Fibroblast of skin of back (primary cell): ENCODE measurements at places on chromosomes 7 and 10.
A peak's percentile ranks its signal among the peaks of the same experiment; 100 is the strongest.

DNA sequence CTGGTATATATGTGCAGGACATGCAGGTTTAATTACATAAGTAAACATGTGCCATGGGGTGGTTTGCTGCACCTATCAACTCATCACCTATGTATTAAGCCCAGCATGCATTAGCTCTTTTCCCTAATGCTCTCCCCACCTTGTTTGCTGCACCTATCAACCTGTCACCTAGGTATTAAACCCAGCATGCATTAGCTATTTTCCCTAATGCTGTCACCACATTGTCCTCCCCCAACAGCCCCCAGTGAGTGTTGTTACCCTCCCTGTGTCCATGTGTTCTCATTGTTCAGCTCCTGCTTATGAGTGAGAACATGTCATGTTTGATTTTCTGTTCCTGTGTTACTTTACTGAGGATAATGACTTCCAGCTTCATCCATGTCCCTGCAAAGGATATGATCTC, 300.5 kb downstream of the ANKRD7 start:
- DNase-seq = no peak

DNA sequence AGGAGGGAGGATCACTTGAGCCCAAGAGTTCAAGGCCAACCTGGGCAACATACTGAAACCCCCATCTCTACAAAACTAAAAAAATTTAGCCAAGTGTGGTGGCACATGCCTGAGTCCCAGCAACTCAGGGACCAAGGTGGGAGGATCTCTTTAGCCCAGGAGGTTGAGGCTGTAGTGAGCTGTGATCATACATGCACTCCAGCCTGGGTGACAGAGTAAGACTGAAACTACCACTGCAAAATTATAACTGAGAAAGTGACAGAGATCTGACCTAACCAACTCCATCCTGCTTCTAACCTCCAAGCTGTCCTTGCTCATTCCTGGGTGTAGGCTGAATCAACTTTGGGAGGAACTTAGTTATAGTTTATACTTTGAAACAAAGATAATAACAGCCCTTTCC, 59.4 kb downstream of the HTR7 start:
- DNase-seq = no peak

DNA sequence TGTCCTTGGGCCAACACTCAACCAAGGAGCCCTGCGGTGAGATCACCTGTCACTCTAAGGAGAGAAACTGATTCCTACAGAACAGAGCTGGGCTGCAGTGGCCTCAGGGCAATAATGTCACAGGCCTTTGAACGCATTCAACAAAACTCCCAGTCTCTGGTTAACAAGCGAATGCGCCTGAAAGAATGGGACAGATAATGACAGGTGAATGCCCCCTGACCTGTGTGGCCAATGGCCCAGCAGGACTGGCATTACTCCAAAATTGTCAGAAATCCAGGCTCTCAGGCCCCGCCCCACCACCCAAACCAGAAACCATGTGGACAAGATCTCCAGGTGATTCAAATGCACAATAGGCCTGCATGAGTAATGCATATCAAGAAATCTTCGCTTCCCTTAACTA, 277.7 kb upstream of the KLF6 start:
- DNase-seq = no peak

DNA sequence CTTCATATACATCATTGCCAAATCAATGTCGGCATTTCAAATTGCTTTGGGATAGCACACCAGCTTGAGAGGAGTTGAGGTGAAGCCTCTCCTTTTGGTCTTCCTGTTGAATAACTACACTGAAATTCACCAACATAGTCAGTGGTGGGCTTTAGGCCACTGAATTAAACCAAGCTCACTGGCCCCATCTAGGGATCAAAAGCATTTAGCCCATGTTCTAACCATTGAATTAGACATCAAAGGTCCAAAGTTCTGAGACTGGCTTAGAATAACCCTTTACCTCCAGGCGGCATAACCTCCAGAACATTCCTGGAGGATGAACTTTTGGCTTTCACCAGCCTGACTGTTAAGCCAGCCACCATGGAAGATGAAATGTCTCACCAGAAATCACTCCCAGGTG, 54.6 kb downstream of the BPGM start:
- no peak for DNase-seq

GRCh38 chr10:124206616-124207015, 113.2 kb upstream of the CHST15 start:
- no peak for DNase-seq

DNA sequence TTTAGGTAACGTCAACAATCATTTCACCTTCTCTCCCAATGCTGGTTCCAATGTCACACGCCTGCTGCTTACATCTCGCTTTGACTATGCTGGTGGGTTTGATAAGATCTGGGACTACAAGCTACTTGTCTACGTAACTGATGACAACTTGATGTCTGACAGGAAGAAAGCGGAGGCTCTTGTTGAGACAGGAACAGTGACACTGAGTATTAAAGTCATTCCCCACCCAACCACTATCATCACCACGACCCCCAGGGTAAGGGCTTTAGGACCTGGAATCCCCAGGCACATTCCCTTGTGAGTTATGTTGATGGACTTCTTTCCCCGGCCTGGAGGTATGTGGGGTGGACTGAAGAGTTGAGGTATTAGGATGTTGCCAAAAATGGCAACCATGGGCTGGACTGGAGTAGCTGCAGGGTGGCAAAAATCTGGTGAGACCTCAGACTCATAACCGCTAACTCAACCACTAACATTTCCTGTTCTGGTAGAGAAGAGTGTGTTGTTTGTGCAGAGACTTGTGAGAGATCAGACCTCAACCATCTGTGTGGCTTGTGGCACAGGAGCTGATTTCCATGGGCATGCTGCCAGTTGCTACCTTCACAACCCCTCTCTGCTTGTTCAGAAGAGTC, 59.2 kb downstream of the CDHR3 start:
- DNase-seq = peak; percentile 58

DNA sequence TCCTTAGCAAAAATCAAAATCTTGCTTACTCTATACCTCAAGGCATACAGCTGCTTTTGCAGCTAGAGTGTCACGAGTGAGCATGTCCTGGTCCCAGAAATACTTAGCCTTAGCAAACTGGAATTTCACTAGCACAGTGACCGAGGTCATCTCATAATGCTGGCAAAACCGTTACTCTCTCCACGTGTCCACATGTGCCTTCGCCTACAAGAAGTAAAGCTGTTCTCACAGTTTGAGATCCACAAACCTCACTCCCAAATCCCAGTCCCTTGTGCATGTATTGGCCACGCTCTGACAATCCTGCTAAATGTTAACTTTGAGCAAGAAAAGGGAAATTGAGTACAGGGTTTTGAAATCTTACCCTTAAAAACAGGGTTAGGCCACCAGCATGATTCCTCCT, 111.0 kb upstream of the PLXDC2 start:
- DNase-seq = no peak

- no peak for DNase-seq
These were observed 166.3 kb downstream of the PTPRN2 start for GRCh38 chr7:158421361-158421760.

DNA sequence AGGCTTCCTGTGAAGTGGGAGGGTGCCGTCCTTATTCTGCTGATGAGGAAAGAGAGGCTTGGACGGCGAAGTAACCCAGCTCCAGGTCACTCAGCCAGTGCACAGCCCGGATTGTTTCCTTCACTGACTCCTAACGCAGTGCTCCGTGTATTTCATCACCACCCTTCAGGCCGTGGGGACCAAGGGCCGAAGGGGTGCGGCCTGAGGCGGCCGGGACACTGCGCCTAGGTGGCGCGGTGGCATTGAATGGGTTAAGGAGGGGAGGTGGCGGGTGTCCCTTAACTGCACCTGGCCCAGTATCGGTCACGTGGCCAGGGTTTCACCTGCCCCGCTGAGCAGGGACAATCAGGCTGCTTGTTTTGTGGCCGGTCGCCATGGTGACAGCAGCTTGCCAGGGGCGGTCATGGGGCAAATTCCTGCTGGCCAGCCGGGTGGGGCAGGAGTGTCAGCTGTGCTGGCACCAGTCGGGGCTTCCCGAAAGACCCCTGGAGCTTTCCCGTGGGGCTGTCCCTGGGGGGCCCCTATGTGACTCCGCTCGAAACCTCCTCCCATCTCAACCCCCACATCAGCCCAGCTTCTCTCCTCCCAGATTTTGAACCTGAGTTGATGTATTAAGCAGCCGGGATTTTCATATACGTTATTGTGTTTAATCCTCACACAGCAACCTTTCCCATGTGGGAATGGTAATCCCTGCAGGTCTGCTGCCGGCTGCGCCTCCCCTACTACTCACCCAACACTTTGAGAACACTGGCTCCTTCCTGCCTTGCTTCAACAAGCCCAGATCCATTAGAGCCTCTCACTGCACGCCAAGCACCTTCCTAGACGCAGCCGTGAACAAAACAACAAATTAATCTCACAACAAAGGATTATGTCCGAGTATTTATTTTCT, 4.4 kb upstream of the ABHD11 start:
- no peak for DNase-seq

DNA sequence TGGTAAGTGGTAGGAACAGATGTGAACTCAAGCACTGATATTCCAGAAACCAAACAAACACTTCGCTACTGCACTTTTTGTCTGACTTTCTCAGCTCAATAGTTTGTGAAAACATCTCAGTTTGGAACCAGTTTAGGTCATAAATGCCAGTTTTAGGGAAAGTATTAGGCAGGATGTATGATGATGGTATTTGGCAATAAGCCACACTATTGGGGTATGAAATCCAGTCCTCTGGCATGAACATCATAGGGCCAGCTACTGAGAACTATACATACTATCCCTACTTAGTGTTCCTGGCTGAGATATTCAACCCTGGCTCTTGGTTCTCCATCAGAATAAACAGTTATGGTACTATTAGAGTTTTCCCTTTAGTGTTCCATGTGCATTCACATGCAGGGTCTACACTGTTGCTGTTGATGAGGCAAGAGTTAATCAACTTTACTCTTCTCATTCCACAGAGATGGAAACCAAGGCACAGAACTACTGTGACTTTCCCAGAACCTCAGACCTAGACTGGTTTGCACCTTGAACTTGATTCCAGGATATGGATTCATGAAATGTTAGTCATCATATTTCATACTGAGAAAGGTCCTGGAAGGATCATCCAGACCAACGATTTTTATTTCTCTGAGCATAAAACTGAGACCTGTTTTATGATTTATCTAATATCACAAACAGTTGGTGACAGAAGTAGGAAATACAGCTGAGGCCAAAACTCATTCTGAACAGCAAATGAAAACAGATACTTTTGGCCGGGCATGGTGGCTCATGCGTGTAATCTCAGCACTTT, 20.0 kb upstream of the IFIT2 start:
- DNase-seq = peak; percentile 45
